NB4 (cell line): ENCODE measurements at places on chromosomes 7 and 10.

DNA sequence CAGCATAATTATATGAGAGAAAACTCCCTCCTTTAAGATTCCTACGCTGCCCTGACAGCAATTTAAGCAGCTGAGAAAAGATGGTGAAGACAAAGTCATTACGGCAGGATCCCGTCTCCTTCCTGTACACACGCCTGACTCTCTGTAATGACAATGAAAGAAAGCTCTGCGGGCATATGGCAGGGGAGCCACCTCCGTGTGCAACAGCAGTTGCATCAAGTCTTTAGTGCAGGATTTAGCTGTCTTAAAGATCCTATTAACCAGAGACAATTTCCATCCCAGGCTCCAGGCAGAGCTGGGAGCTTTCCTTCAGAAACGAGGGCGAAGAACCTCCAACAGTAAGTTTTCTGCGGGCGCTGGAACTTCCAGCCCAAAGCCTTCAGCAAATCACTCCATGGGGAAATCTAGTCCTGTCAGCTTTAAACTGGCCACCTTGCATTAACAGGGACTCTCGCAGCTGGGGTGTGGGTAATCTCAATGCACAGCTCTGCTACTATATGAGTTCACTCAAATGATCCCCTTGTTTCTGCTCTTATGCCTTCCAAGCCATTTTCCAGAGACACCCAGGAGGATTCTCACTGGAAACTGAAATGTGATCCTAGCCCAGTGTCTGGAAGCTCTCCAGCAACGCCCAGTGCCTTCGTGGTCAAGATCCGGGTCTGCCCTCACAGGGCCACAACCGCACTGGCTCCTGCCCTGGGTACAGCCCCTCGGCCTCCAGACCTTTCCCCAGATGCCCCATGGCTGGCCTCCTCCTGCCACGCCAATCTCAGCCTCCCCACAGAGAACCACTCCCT is 74.9 kb downstream of the CTBP2 start:
- DNase-seq = no peak

- peak; percentile 14 for DNase-seq
These were observed 514.2 kb downstream of the ARL4A start for GRCh38 chr7:13201628-13202027.

GRCh38 chr7:134254311-134254710 is 62.4 kb downstream of the SLC35B4 start:
- peak; percentile 52 for DNase-seq

- DNase-seq = no peak
These were observed 21.6 kb upstream of the OTUD1 start for GRCh38 chr10:23417254-23417653.

DNA sequence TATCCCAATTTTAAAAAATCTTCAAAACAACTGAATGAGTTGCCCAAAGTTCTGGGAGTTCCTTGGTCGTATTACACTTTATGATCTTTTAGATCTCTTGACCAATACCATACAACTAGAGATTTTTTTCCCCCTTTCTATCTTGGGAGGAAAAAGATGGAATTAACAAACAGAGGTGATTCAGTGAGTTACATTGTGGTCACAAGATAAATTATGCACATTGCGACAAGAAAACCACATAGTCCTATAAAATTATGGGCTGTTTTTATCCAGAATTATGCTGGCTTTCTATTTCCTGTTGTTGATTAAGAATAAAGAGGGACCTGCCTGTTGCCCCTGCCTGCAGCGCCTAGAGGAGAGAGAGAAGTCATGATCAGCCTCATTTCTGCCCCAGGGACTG is 8.2 kb upstream of the SGPL1 start:
- peak; percentile 30 for DNase-seq

DNA sequence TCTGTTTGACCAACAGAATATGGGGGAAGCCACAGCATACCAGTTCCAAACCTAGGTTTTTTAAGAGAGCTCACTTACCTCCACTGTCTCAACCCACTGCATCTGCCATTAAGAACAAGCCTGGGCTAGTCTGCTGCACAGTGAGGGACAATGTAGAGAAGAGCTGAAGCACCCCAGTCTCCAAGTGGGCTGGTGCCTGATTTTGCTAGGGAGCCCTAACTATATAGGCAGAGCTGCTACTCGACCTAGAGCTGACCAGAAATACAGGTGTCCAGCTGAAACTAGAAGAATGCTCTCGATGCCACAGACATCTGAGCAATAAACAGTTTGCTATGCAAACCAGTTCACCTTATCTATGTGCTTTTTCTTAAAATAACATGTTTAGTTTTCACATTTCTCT is 106.9 kb upstream of the BET1 start:
- no peak for DNase-seq

DNA sequence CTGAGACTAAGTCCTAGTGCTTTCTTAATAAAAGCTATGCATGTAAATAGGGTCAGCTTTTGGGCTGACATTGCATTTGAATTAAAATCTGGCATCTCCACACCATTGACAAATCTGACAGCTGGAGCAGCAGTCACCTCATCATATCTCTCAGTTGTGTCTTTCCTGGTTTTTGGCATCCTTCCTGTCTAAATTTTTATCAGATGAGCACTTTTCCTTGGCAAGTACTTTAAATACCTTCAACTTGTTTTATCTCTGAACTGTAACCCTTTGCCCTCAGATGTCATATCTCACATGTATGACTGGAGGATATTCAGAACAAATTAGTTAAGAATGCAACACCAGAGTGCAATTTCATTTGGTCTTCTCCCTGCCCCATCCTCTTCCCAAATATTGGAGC is 1066.2 kb downstream of the LRMDA start:
- DNase-seq = no peak

- no peak for DNase-seq
These were observed 694.5 kb upstream of the NRP1 start for GRCh38 chr10:34028936-34029335.

DNA sequence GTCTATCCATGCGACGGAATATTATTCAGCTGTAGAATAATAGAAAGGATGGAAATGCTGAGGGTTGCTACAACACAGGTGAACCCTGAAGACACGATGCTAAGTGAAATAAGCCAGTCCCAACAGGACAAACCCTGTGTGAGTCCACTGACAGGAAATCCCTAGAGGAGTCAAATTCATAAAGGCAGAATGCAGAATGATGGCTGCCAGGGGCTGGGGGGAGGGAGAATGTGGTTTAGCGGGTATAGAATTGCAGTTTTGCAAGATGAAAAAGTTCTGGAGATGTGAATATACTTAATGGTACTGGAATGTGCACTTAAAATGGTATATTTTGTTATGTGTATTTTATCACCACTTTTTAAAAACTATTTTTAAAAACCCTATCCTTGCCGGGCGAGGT is 36.9 kb upstream of the DOCK1 start:
- DNase-seq = no peak

DNA sequence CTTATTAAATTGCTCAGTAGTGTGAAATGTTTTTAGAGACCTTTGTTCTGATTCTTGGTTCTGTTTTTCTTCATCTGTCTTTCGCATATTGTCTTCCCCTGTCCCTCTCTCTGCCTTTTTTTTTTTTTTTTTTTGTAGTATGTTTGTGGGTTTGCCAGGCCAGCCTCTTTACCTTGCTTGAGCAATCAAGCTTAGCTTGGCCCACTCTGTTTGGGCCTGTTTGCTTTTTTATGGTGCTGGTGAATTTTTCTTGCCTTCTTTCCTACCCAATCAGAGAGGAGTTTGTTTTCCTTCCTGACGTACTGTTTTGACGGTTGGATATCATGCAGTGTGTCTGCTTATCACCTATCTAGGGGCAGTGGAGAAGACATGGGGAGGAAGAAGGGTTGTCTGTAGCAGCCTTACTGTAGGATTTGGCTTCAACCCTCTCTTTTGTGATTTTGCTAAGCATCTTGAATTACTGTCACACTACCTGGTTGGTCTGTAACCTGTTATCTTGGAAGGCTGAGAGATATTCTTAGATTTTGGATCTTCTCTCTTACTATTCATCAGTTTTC is 64.0 kb downstream of the BBS9 start:
- DNase-seq = no peak

GRCh38 chr7:15559416-15559928 is 2.3 kb downstream of the AGMO start:
- no peak for DNase-seq

DNA sequence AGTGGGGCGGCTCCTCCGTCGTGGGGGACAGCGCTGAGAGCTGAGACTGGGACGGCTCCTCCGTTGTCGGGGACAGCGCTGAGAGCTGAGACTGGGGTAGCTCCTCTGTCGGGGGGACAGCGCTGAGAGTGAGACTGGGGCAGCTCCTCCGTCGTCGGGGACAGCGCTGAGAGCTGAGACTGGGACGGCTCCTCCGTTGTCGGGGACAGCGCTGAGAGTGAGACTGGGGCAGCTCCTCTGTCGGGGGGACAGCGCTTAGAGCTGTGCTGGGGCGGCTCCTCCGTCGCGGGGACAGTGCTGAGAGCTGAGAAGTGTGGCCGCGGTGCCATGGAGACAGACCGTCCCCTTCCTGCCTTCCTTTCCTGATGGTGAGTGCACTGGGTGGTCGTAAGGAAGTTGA is 136.4 kb downstream of the DYNC2I1 start:
- no peak for DNase-seq

DNA sequence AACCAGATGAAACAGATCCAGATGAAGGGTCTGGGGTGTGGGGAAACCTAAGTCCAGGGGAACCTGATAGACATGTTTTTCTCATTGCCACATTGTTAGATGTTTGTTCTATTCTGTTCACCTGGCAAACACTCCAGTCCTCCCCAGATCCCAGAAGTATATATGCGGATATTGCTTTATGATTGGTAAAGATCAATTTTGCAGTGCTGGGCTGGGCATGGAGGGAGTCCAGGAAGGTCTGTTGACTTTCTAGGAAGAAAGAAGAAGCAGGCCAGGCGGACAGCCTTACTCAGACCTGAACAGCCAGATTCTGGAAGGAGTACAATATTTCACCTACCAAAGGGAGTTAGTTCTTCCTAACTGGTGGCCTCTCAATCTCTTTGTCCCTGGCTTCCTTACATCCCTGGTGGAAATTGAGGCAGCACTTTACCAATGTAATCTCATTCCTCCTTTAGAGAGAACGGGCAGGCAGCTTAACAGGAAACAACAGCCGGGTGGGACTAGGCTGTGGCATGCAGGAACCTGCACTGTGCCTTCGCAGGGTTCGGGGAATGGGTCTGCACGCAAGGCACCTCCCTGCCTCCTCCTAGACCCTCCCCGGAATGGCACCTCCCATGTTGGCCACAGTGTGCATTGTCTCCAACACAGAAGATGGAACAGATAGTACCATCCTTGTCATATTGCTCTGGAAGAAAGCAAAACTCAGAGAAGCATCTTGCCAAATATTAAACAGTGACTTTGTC is 930 bp downstream of the GIMAP6 start:
- peak; percentile 12 for DNase-seq

DNA sequence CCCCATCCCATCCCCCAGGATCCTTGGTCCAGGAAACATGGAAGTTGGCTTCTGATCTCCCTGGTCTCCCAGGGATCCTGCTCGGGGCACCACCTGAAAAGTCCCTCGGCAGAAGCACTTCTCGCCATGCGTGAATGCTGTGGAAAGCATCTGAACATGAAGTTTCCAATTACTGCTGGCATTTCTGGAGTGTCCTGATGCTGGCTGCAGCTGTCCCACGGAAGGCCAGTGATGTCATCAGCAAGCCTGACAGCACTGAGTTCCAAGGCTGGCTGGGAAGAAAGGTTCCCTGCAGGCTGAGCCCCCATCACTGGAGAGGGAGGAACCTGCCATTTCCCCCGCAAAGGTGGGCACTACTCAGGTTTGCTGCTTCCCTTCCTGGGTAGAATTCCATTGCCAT is 71.4 kb downstream of the KCNMA1 start:
- DNase-seq = no peak

GRCh38 chr7:131106681-131107336 is 220.9 kb upstream of the MKLN1 start:
- DNase-seq = peak; percentile 62

DNA sequence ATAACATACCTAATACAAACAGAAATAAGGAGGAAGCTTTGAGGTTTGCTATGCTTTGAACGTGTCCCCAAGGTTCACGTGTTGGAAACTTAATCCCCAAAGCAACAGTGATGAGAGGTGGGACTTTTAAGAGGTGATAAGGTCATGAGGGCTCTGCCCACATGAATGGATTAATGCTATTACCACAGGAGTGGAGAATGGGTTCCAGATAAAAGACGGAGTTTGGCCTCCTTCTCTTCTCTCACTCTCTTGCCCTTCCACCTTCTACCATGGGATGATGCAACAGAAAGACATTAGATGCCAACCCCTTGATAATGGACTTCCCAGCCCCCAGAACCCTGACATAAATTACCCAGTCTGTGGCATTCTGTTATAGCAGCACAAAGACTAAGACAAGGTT is 9.6 kb downstream of the ITGB1 start:
- DNase-seq = no peak

GRCh38 chr10:6328699-6329423 is 126.1 kb downstream of the PFKFB3 start:
- no peak for DNase-seq

DNA sequence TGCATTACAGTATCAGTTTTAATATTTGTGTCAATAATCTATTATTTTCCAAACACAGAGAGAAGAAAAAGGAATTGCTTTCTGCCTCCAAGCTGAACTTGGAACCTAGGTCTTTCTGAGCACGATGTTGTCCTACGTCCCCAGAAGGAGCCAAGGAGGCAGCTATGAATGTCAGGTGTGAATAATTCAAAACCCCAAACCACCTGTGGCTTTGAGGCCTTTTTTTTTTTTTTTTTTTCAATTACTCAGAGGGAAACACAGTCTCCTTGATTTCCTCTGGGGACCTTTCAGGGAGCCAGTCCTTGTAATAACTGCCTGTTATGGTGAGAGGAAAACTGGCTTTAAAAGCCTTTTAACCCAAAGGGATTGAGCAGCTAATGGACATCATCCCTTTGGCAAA is 8.3 kb downstream of the GPR85 start:
- no peak for DNase-seq

DNA sequence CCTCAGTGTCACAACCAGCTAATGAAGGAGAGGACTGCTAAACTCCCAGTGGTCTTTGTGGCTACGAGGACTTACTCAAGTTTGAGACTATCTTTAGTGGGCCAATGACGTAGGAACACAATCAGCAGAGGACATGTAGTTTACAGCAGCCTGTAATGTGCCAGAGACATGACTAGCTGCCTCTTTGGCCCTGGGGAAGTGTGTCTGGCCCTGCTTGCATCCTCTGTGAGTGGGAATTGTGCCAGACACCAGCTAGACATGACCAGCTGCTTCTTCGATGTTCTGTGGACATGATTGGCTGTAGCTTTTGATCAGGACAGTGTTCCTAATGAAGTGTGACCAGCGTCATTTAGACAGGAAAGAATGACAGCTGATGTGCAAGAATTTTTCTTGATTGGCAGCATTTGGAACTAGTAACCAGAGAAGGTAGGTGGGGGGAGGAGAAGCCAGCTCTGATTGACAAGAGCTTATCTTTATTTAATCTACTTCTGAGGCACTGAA is 141.7 kb downstream of the AUTS2 start:
- peak; percentile 63 for DNase-seq

DNA sequence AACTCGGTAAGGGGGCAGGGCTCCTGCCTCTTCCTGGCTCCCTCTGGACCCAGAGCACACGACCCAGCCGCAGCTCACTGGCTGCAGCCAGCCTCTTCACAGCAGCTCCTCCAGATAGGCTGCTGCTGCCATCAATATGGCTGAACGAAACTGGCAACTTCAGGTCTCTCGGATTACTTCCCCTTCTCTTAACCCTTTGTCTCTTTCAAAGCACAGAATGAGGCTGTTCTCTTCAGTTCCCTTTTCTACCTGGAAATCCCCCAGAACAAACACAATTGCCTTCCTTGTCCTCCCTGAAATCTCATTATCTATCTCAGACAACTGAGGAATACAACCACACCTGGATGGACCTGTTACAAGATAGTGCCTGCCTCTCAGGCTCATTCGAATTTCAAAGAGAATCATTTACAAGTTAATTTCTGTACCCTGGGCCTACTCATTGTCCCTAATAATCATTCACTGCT is 193.4 kb upstream of the MBL2 start:
- peak; percentile 8 for DNase-seq

- DNase-seq = no peak
These were observed 31.8 kb downstream of the GSTO2 start for GRCh38 chr10:104300736-104301292.
